ENCODE measurements at places on chromosomes 4 and X.
A peak's percentile ranks its signal among the peaks of the same experiment; 100 is the strongest.

DNA sequence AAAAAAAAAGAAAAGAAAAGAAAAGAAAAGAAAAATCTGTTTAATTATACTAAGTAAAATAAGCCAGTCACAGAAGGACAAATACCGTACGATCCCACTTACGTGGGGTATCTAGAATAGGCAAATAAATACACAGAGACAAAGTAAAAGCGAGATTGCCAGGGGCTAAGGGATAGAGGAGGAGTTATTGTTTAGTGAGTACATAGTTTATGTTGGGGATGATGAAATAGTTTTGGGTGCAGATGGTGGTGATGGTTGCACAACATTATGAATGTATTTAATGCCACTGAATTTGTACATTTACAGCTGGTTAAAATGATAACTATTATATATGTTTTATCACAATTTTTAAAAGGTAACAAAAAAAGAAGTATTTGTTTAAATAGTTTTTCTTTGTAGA, 7.1 kb downstream of the CA5B start:
- no peak for DNase-seq

- peak; percentile 86 for DNase-seq
These were observed 961 bp upstream of the MBNL3 start for GRCh38 chrX:132489578-132490419.

DNA sequence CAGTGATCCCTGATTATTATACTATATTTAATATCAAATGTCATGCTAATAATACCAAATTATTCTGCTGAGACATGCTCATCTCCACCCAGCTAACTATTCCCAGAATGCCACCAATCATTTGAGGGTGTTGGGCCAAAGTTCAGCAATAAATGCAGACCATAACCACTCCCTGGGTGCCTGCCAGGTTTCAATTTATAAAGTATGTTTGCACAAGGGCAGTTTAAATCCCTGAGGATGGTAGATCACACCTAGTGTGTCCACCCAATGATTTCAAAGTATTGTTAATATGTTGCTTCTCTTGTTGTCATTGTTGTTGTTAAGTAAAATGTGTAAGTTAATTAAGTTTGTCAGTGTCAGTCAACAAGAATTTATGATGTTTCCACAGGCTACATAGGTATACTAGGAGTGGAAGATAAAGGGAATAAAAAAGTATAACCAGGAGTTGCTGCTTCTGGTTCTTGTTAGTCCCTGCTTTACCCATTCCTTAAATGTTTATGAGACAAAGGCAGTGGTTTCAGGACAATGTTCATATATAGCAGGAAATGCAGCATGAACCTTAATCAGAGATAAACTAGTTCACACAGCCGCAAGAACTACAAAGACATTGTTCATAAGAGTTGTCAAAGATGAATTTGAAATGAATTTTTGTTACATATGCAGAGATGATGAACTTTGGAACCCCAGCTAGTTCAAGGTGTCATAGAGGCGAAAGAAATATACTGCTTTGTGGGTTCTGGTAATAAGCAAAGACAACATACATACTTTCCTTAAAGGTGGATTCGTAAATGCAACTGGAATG, 25.5 kb downstream of the HPGD start:
- no peak for DNase-seq

DNA sequence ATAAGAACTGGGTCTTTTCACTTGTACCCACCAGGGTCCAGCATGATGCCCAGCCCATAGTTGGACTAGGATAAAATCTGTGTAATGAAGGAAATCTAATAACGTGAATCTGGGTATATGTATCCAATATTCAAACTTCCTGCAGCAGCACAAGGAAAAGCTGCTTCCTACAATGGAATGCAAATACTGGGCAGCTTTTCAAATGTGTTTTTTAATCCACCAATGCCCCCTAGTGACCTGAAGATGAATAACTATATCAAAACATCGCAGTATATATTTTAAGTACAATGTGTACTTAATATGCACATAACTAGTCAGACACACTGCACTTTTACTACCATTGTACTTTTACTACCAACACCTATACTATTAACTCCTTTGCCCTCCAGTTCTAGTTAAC, 5.3 kb downstream of the APOO start:
- no peak for DNase-seq

DNA sequence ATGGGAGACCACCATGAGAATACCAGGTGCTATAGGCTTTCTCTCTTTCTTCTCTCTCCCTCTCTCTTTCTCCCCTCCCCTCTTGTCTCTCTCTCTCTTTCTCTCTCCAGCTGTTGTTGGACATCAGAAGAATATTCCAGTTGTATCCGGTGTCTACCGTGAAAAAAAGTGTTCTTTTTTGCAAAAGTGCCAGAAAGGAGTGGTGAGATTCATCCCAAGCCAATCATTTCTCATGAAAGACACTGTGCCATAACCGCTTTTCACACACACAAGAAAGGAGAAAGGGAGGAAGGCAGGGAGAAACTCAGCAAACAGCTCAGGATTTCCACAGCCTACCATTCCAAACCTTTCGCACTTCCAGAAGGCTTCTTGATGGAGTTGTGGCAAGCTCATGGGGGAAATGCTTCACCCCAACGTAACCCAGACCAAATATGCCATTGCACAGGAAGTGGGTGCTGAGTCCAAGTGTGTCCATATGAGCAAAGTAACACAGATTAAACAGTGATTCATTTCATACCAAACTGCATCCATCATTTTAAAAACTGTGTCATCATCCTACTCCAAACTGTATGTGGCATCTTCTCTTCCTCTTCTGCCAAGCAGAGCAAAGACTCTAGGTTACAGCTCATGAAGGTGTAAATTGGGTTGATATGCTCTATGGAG, 224.0 kb downstream of the APBB2 start:
- DNase-seq = no peak

DNA sequence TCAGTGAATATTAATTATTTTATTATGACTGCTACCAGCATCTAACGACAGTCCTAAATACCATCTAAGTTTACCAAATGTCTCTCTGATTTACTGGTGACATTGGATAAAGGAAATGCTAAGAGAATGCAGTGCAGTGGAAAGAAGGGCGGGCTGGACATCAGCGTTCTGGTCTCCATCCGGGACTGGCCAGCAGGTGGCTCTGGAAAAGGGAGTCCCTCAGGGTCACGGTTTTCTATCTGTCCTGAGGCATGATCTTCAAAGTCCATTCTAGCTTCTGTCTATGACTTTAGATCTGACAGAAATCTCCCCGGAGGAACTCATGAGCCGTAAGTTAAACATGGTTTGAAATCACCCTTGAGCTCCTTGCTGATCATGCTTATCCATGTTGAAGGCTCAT, 3.3 kb downstream of the TRIM2 start:
- DNase-seq = no peak

DNA sequence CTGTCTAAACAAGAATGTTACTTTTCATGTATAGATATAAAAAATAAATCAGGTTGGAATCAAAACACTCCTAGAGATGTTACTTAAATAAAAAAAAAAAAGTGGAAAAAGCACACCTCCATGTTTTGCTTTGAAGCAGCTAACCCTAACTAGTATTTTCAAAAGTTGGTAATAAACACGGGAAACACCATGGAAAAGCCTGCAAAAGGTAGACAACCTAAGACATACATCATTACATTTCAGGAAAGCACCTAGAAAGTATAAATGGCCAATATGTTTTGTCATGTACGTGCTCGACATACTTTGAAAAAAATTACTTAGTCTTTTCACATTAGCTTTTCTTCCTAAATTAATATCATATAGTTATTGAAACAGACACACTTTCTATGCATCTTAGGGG, 130.1 kb upstream of the SH3RF1 start:
- DNase-seq = no peak

All from spleen (tissue), 13 donors.